ENCODE measurements at places on chromosomes 7 and 10.

DNA sequence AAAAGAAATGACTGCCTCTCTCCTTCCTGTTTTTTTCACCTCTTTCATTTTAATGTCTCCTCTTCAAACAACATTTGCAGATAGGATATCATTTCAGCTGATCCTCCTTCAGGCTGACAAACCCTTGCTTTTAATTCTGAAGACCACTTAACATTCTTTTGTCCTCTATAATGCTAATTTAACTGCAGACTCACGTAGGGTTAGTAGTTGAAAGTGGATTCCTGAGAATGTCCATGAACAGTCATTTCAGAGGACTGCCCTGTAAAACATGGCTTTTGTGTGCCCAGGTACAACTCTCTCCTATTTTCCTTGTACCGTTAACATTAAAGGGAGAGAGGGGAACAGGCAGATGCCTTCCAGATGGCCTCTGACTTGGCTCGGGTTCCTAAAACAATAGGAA lies 524.4 kb downstream of the SDK1 start:
- DNase-seq, result no peak

GRCh38 chr10:129961157-129961701 lies 2.8 kb downstream of the EBF3 start:
- no peak for DNase-seq

GRCh38 chr7:132455378-132455777 lies 120.9 kb downstream of the PLXNA4 start:
- DNase-seq, result no peak

GRCh38 chr10:63595072-63595471 lies 73.9 kb downstream of the REEP3 start:
- DNase-seq, result no peak

DNA sequence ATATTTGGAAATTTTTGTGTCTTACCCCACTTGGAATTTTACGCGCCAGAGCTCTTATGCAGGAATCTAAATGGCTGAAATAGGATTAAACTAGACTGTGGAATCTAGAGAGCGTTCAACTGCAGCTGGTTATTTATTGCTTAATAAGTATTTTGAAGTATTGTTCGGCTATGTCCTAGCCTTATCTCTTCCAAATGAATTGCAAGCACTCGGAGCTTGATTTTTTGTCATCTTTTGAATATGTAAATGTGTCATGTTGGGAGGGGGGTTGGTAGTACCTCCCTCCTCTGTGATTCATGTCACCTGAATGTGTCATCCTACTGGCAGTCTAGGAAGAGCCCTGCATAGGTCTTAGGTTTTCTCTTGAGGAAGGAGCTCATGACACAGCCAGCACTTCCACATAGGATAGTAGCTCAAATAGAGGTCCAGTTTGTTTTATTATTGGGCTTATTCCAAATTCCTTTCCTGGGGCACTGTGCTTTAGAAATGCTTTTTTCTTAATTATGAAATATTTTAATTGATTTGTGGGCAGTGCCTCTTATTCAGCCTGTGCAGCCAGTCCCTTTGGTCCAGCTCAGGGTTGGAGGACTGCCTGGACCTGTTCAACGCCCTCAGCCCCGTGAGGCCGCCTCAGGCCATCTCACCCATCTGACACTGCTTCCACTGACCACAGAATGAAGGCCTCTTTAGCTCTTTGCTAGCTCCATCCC lies 22.5 kb upstream of the TRIL start:
- no peak for DNase-seq

- no peak for DNase-seq
These were observed 173.6 kb upstream of the PRSS58 start for GRCh38 chr7:142431491-142431890.

GRCh38 chr7:50657341-50657873 lies 92.2 kb upstream of the DDC start:
- DNase-seq, result no peak

GRCh38 chr7:116532102-116532688 lies 7.4 kb downstream of the CAV1 start:
- DNase-seq, result no peak

DNA sequence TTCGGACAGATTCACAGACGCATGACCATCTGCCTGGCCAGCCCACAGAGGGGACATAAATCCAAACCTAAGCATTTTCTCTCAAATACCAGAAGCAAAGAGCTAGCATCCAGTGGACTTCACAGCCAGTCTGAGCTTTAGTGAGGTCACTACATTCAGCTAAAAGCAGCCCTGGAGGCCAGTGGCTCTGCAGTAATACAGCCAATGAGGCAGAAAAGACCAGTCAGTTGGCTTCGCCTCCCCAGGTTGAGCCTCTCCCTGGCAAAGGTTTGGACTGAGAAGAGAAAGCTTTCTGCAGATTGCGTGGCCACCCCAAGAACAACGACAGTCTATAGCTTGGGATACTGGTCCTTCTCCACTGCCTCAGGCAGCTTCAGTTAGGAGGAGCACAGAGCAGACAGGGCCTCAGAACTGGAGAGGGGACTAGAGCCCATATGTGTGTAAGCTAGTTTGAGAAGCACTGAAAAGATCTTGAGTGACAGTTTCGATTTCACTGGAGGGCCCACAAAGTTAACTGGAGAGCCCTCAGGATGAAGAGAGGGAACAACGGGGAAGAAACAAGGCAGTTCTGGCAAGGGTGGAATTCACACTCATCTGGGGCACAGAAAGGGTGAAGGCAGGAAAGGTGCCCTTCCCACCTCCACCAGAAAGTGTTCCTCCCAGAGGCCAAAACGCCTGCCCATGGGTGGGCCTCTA lies 3.8 kb downstream of the WDR91 start:
- no peak for DNase-seq

DNA sequence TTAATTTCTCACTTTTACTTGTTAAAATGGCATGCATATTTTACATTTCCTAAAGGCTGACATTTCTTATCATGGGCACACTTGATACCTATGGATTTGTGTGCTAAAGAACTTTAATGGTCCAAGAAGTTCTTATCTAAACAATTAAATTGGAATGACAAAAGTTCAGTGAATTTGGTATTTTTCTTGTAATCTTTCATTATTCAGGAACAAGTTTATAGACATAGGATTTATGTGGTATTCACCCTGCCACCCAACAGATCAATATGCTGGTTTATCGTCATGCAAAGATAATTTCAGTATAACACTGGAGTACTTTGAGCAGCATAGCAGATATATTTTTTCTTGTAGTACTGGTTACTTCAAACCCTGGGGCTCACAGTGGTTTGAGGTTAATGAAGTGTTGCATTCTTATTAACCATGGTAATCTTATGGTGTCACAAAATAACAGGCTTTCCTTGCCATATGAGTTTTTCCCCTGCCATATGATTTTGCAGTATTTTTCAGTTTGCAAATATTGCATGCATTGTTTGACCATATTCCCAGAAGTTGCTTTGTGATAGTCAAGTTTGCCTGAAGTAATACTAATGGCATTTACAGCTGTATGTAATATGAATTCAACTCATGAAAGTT lies 148.8 kb downstream of the PPP1R9A start:
- DNase-seq, result no peak

DNA sequence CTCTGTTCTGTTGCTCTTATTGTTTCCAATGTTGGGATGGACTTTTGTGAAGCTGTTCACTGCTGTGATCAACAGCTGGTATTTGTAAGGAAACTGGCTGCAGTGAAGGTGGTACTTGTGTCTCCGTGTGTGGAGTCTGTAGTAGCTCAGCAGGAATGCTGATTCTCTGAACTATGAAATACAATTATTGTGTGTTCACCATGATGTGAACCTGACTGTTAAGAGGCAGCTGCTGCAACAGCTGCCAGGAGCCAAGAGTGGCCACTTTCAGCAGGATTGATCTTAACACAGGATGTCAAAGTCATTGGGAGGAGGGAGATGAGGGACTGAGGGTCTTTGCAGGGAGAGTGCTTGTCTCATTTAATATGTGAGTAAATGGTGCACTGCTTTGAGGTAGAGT lies 13.9 kb downstream of the VSTM2A start:
- DNase-seq, result no peak

- no peak for DNase-seq
These were observed 269.2 kb downstream of the BAMBI start for GRCh38 chr10:28946479-28946878.

DNA sequence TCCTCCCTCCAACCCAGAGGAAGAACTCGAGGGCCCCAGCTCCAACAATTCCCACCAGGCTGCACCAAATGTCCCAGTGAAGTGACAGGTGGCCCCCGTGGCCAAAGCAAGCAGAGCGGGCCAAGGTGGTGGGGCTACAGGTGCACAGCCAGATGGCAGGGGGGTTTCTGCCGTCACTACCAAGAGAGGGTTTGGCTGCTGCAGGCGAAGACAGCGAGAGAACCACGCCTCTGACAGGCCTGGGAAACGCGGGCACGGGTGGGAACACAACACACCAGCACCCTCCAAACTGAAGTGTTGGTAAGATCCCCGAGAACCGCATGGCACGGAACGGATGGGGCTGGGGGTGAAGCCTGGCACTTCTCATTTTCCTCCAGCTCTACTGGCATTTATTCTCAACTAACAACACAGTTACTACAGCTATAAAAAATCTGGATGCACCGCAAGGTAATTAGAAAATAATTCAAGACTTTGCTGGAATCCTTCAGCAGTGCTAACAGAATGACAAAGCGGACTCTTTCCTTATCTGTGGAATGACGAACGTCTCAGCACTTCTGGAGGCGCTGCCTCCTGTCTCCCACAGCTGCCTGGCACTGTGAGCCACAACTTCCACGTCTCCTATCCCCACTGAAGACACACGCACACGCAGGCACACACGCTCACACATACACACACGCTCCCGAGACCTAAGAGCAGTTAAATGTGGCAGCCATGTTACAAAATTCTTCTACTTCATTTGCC lies 167.9 kb downstream of the TCERG1L start:
- DNase-seq, result no peak

- no peak for DNase-seq
These were observed 180.5 kb upstream of the PDE1C start for GRCh38 chr7:32250471-32251260.

- DNase-seq, result no peak
These were observed 62.0 kb downstream of the ADK start for GRCh38 chr10:74213019-74213418.

All from inflammatory macrophage (primary cell).